NCI-H1436 (cell line): ENCODE measurements at places on chromosomes 7 and 10.

DNA sequence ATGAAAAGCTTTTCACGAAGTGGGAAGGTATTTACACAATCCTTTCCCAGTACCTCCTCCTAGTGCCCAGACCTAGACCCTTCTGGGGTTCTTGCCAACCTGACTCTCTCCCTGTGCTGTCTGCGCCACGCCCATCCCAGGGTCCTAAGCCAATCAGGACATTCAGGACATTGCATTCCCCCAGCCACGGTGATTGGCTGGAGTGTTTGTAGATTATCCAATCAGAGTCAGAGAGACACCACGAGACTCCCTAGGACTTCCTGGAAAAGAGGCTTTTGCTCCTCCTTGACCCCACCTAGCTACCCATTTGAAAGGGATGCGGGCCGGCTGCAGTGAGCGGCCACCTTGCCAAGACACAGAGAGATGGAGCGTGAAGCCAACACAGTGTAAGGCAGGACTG, 3.5 kb upstream of the GDF2 start:
- DNase-seq = no peak

GRCh38 chr7:85413718-85414117, 226.9 kb upstream of the SEMA3D start:
- no peak for DNase-seq

DNA sequence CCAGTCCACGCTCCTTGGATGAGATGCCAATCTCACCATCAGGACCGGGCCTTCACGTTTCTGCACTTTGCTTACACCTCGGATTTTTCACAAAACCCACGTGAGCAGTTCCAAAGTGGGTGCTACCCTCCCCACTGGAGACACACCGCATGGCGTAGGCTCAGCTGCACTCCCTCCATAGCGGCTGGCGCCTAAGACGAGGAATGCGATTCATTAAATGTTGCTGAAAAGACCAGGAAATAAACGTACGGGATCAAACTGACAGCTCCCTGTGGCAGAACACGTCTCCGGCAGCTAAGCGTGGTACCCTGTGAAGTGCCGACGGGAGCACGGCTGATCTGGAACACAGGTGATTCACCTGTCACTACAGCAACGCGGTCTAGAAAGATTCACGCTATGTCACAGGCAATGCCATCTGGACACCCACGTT, 209.0 kb downstream of the DIP2C start:
- no peak for DNase-seq

GRCh38 chr10:37732685-37733084, 124.7 kb downstream of the ZNF248 start:
- no peak for DNase-seq

DNA sequence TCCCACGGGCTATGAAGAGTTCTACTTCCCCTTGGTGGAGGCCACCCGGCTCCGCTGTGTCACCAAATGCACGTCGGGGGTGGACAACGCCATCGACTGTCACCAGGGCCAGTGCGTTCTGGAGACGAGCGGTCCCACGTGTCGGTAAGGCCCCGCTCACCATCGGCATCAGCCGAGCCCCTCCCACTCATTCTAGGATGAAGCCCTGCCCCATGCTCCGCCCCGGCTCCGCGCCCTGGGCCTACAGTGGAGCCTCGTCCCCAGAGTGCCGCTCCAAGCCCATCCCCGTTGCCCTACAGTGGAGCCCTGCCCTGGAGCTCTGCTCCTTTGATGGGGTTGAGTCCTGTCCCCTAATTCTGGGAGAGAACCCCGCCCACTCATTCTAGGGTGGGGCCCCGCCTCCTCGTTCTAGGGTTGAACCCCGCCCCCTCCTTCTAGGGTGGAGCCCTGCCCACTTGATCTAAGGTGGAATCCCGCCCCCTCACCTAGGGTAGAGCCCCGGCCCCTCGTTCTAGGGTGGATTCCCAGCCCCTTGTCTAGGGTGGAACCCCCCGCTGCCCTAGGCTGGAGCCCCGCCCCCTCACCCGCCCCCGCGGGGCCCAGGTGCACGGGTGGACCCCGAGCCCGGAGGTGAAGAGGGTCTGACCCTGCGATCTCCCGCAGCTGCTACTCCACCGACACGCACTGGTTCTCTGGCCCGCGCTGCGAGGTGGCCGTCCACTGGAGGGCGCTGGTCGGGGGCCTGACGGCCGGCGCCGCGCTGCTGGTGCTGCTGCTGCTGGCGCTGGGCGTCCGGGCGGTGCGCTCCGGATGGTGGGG, 3.4 kb upstream of the MUC12 start:
- DNase-seq = no peak

DNA sequence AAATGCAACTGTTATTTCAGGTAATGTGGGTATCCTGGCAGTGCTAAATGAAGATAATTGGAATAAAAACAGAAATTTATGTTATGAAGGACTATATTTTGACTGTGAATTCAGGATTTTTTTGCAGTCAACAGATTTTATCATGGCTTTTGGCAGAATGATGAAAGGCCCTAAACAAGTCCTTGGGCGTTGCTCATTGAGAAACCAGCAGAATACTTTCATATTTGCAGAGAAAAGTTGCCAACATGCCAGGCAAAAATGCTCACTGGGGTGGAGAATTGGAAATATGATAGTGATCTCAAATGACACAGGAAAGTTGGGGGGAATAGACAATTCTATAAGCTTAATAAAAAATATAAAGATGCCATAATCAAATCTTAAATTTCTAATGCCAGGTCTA, 121.1 kb downstream of the GPR85 start:
- DNase-seq = no peak

- no peak for DNase-seq
These were observed 264.0 kb upstream of the CDC14C start for GRCh38 chr7:48660306-48660870.

DNA sequence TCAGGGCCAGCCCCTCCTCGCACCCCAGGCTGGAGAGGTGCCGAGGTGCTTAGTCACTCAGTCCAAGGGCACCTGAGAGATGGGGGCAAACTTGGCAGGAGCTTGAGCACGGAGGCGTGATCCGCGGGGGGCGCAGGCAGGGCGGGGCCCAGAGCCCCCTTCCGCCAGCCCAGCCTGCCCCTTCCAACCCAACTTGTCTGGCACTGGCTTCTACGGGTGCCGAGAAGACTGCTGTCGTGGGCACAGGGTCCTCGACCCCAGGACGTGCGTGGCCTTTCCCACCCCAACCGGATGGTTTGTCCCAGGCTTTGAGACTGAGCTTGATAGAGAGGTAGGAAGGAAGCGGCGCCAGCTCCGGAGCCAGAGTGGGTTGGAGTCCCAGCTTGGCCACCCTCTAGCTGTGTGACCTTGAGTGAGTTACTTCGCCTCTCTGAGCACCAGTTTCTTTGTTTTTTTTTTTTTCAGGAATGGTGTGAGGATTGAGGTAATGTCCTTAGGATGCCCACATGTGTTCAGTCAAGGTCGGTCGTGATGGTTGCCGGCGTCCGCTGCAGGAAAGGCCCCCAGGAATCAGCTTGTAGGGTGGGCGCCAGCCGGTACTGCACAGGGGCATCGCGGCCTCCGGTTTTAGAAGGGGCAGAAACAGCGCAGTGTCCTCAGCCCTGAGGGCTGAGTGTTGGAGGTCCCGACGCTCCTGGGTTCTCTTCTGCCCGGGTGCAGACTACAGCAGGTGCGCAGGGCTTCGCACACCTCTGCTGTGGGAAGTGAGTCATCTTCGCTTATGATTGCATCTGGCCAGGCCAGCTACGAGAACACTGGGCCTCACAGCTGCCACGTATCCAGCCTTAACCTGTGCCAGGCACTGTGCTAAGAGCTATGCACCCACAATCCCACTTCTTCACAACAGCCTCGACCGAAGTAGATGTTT, 28.6 kb upstream of the VAX1 start:
- DNase-seq = no peak

- DNase-seq = no peak
These were observed 48.2 kb upstream of the NFKB2 start for GRCh38 chr10:102347236-102347828.

- no peak for DNase-seq
These were observed 21.9 kb downstream of the SND1 start for GRCh38 chr7:127673902-127674301.

GRCh38 chr7:18013936-18014335, 13.7 kb downstream of the PRPS1L1 start:
- DNase-seq = no peak

DNA sequence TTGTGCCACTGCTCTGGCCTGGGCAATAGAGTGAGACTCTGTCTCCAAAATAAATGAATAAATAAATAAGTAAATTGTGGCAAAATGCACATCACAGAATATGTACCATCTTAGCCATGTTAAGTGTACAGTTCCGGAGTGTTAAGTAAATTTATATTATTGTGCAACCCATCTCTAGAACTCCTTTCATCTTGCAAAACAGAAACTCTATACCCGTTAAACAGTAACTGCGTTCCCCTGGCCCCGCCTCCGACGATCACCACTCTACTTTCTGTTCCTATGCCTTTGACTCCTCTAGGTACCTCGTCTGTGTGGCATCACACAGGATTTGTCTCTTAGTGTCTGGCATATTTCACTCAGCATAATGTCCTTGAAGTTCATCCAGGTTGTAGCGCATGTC, 356.4 kb upstream of the FOXK1 start:
- DNase-seq = no peak

GRCh38 chr7:32462977-32463376, 27.2 kb downstream of the LSM5 start:
- DNase-seq = no peak

DNA sequence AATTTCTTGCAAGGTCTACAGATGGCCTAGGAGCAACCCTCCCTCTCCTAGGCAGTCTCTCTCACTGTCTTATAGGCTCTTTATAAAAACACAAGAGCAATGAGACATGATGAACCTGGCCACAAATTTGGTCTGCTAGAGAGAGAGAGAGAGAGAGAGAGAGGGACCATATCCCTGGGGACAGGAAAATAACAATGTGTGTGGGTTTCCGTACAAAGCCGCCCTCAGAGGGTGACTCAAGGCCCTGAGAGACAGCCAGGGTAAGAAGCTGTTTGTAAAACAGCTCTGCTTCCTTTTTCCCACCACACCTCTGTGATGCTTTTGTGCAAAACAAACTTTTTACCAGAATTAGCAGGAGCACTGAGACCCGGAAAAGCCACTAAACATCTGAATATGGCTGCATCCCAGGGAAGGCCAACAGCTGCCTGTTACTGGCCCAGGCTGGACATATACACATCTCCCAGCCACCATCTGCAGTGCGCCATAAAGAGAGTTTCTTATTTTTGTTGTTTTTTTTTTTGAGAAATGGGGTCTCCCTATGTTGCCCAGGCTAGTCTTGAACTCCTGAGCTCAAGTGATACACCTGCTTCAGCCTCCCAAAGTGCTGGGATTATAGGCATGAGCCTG, 18.4 kb downstream of the GIMAP5 start:
- DNase-seq = no peak
